CD4-positive, CD25-positive, alpha-beta regulatory T cell (primary cell): ENCODE measurements at places on chromosomes 12 and 14.

GRCh38 chr12:57133013-57133569, 4.8 kb downstream of the LRP1 start:
- no peak for DNase-seq

DNA sequence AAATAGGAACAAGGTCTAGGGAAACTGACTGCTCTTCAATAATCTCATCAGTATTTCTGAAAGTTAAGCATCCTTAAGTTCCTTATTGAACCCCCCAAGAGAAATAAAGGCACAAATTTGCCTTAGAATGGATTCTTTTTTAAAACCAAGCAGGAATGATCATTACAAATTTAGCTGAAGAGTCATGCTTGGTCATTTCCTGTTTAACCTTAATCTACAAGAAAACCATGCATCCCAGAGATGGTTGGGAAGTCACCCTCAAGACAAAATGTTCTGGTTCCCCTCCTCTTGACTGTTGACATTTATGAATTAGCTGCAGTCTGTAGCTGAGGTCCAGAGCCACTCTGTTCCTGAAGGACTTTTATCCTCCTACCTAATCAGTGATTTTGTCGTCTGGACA, 291.8 kb upstream of the G2E3 start:
- no peak for DNase-seq

- no peak for DNase-seq
These were observed 31.0 kb upstream of the GALNT9 start for GRCh38 chr12:132360410-132360809.

- DNase-seq = no peak
These were observed 44.4 kb downstream of the CCDC60 start for GRCh38 chr12:119378903-119379302.

GRCh38 chr14:23115039-23115731, 3.9 kb downstream of the CEBPE start:
- no peak for DNase-seq

- no peak for DNase-seq
These were observed 32.5 kb downstream of the PSMC1 start for GRCh38 chr14:90288651-90289355.

GRCh38 chr12:49259452-49259851, 5.4 kb upstream of the TUBA1C start:
- DNase-seq = no peak

DNA sequence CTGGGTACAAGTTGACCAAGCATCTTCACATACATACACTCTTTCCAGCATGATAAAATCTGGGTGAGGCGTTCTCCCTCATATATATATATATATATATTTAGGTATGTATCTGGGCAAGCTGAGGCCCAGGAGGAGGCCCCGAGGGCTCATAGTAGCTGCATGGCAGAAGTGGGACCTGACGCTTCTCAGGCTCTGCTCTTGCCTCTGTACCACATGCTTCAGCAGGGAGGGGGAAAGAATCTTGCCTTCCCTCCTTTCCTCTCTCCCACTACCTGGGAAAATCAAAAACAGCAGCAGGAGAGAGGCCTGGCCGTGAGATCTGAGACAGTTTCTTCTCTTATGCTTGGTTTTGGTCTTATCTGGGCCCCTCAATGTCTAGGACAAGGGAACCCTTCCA, 9.2 kb downstream of the PPP1R1A start:
- DNase-seq = no peak

- no peak for DNase-seq
These were observed 105.8 kb downstream of the SPTSSA start for GRCh38 chr14:34356264-34356654.

GRCh38 chr14:95300697-95301526, 18.8 kb downstream of the CLMN start:
- DNase-seq = no peak

DNA sequence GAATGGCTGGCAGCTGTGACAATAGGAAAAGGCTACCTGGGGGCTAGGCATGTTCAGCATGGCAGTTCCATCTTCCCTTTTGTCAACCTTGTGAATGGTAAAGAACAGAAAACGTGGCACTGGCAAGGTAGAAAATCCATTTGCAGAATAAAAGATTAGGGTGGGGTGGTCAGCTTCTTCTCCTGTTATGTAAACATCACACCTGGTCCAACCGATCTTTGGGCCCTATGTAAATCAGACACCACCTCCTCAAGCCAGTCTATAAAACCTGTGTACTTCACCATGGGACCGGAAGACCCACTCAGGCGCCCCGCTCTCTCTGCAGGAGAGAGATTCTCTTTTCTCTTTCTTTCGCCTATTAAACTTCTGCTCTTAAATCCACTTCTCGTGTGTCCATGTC, 19.6 kb upstream of the TMEM30B start:
- DNase-seq = no peak

GRCh38 chr12:131599190-131600159, 111.4 kb upstream of the SFSWAP start:
- no peak for DNase-seq
